ENCODE measurements at places on chromosomes 16 and 17.
A peak's percentile ranks its signal among the peaks of the same experiment; 100 is the strongest.

DNA sequence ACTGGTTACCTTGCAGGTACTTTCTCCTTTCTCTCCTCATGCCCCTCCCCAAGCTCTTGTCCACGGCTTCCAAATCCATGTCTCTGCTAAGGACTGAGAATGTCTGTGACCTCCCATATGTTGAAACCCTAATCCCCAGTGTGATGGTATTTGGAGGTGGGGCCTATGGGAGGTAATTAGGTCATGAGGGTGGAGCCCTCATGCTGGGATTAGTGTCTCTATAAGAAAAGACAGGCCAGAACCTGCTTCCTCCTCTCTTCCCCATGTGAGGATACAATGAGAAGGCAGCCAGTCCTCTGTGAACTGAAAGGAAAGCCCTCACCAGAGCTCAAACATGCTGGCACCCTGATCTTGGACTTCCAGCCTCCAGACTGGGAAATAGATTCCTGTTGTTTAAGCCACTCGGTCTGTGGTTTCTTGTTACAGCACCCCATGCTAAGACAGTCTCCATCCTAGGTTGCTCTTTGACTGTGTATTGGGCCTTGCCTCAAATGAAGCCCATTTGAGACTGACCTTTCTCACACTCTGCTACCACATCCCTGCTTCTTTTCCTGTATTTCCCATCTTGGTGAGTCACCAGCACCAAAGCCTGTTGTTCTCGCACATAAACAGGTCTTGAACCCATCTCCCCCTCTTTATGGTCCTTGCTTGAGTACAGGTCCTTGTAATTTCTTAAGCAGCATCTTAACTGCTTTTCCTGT is 135.0 kb downstream of the CDK5R1 start:
- no peak for DNase-seq

GRCh38 chr16:50467943-50468748 is 80.0 kb upstream of the NKD1 start:
- peak; percentile 47 for DNase-seq

- no peak for DNase-seq
Measured at GRCh38 chr16:7014756-7015155, 317.9 kb upstream of the RBFOX1 start.

DNA sequence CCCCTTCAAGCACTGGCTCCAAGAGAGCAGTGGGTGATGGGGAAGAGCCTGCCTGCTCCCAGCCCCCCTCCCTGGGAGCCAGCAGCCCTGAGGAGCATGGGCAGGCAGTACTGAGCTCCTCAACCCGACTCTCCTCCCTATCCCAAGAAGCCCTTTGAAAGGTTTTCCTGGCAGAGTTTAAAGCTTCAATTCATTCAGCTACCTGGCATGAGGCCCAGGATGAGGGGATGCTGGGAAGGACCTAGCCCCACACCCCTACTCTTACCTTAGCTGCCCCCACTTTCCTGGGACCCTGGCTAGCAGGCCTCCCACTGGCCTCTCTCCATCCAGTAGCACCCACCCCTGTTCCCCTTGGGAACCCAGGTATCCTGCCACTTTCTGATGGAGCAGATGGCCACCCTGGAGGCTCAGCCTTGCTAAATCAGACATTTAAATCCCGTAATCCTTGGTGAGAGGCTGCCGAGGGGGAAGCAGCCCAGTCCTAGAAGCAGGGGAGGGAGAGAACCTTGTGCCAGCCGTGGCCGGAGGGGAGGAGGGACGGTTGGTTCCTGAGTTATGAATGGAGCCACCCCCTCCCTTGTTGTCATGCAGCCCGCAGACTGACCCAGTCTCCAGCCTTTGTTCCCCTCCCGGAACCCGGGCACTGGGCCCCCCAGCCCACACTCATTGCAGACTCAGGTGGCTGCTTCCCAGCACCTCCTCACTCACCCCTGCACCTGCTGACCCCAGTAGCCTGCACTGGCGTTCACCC is 17.1 kb downstream of the ATP1B2 start:
- DNase-seq = peak; percentile 54

DNA sequence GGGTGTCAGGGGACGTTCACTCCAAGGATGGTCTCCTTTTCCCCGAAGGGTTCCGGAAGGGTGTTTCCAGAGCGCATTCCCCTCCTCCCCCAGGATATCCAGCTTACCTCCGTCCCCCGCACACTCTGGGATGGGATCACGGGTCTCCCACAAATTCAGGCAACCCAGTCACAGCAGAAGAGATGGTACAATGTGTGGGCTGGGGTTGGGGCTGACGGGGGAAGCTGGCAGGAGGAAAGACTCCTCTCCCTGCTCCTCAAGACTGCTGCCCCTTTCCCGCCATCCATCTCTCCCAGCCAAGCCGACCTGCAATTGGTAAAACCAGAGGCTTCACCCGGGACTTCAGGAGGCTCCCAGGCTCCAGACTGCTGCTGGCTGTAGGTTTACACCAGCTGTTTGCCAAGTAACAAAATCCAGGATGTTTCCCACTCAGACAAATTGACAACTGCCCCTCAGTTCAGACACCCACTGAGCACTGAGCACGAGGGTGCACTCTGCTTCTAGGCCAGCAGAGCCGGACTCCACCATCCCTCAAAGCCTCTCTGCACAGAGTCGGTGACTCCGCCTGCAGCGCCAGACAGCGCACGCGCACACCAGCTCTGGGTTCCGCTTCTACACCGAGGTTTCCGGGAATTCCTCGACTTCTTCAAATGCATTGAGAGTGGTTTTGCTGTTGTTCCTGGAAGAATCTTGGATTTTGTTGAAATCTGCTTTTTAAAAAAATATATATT is 37.7 kb downstream of the ASPA start:
- no peak for DNase-seq
